Uterus (tissue), 4 donors: ENCODE measurements at places on chromosomes 4 and X. TPM values are rescaled to one million over a fixed set of nuclear protein-coding genes. Genes with fewer than 3 reads are reported as not detected.

Gene KCNIP4
- total RNA-seq = 11.1 TPM

Gene SAT1
- total RNA-seq = 358 TPM

Gene PAGE1
- not detected for total RNA-seq

- no peak for DNase-seq
Observed at GRCh38 chr4:168487282-168488035, 7.2 kb upstream of the DDX60L start.

Gene PPEF1
- under 0.01 TPM for total RNA-seq

Gene DMRTC1B
- 2.3 TPM for total RNA-seq

Gene PQBP1
- 63.5 TPM for total RNA-seq

- DNase-seq = no peak
Observed at GRCh38 chr4:2839060-2839459, 4.6 kb upstream of the ADD1 start.

DNA sequence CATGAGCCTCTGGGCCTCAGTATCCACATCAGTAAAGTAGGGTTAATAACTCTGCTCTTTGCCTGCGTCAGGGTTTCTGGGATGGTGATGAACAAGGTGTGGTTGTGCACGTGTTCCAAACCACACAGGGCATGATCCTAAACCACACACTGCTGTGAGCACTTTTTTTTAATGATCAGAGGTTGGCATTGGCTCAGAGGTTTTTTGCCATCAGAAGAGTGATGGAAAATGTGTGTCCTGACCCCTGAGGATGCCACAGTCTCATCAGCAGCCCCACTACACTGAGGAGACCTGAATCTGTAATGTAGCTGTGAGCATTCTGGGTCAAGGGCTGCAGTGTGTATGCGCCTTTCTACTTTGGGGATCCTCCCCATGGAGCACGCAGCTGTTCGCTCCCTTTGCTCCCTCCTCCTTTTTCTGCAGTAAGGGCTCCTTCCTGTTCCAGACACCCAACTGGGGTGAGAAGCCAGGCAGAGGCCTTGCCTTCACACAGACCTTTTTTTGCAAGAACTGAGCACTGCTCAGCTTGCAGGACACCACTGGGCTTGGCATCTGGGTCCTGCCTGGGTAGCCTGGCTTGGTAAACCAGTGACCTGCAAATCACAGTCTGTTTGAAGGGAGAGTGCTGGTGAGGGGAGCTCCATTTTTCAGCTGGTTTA lies 87.5 kb downstream of the MAMLD1 start:
- DNase-seq = no peak

GRCh38 chr4:7890635-7891393 lies 48.8 kb downstream of the AFAP1 start:
- no peak for DNase-seq

Gene SSX4
- not detected for total RNA-seq

Gene UGT2B15
- total RNA-seq = not detected

DNA sequence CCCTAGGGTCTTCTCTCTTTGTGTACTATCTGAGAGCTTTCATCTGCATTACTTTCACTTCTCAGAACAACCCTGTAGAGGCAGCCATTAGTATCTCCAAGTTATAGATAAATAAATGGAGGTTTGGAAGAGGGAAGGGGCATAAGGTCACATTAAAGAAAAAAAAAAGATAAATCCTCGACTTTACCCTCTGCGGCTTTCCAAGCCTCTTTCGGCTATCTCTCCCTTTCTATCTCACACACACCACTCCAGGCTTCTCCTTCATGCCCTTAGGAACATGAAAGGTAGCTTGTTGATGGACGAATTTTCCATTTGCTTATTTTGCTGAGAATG lies 660 bp upstream of the ARHGEF9 start:
- no peak for DNase-seq

DNA sequence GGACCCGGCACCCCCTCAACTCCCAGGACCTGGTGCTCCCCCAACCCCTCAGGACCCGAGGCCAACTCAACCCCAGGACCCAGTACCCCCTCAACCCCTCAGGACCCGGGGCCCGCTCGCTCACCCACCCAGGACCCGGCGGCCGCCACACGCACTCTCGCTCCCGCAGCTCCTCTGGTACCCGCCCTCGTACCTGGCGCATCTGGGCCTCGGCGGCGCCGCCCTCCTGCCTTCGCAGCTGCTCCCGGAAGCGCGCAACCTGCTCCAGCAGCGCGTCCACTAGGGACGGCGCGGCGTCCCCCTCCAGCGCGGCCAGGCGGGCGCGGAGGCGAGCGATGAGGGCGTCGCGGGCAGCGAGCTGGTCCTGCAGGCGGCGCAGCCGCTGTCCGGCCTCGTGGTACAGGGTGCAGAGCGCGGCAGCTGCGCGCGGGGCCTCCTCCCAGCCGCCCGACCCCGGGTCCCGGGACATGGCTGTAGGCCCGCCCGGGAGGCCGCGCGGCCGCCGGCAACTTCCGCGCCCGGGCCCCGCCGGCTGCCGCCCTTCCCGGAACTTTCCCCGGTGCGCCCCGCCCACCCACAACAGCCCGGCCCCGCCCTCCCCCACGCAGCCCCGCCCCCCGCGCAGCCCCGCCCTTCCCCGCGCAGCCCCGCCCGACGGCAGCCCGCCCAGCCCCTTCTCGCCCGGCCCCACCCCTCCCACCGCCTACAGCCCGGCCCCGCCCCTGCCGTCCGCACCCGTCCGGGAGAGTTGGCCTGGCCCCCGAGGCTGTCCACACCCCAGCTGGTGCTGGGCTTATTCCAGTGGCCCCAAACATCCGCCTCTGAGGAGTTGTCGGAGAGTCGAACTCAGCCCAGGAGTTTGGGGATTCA lies at the start of gene TNIP2:
TNIP2 (minus strand) TSS at position 516 of the 870 bp plus-strand sequence; CDS start at position 469, 47 bp downstream.
- peak; percentile 88 for DNase-seq

GRCh38 chrX:41737065-41737464 lies 13.1 kb downstream of the GPR82 start:
- DNase-seq = no peak

- DNase-seq = no peak
Observed at GRCh38 chrX:153446636-153446936, 730 bp upstream of the TREX2 start.

Gene EOLA1
- total RNA-seq = 23.6 TPM

Gene POLR2B
- 79.6 TPM for total RNA-seq

- DNase-seq = peak; percentile 8
Observed at GRCh38 chr4:7187691-7188090, 4.6 kb upstream of the SORCS2 start.

GRCh38 chrX:50814701-50815100 lies 707 bp upstream of the SHROOM4 start:
- DNase-seq = no peak

DNA sequence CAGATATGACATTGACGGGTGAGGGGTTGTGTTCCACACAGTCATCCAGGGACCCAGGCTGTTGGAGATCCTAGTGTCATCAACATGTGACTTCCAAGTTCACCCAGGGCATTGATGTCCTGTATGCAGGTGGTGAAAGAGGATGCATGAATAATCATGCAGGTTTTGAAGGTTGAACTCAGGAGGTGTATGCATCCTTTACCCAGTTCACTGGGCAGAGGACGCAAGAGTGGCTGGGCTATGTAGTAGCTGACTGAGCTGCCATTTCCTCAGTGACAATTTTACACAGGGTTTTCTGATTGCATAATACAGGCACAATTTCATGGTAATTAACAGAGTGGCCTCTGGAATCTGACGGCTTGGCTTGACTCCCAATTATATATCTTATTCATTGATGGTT lies 323.0 kb downstream of the HS3ST1 start:
- DNase-seq = no peak

Gene DGAT2L6
- total RNA-seq = not detected

GRCh38 chrX:121642415-121642814 lies 595.0 kb downstream of the GLUD2 start:
- no peak for DNase-seq

- no peak for DNase-seq
Observed at GRCh38 chrX:103488794-103489193, 30.5 kb downstream of the RAB40A start.

- DNase-seq = no peak
Observed at GRCh38 chrX:50536955-50537354, 66.3 kb upstream of the DGKK start.

GRCh38 chr4:95825546-95825945 lies 14.3 kb upstream of the PDHA2 start:
- no peak for DNase-seq

GRCh38 chr4:109649872-109650271 lies 53.4 kb downstream of the CASP6 start:
- DNase-seq = no peak

GRCh38 chr4:112517067-112517634 lies 1.2 kb upstream of the NEUROG2 start:
- no peak for DNase-seq

DNA sequence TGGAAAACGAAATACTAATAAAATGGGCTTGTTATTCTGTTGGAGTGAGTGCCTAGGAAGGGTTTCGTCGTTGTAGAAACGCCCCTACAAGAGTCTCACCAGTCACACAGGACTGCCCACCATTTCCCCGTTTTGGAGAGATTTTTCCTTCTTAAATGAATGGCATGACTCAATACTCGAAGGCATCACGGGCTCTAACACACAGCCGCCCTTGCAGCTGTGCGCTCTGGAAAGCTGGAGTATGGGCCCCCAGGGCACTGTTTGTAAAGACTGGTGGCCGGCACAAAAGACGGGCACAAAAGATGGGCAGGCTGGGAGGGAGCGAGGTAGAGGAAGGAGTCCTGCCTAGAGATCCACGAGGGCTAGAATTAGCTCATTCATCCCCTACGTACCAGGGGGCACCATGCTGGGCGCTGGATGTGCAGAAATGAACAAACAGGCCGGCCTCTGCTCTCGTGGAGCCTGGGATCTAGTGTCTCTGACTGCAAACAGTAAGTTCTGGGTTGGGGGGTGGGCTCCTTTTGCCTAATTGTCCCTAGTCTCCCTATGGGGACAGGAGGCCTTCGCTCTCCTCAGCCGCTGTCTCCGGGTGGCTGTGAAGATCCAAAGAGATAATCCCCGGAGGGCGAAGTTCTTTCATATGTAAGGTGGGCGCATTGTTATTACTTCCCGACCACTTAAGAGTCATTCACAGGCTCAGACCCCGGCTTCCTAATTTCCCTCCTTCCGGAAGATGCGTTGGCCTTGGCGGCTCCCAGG lies 1.0 kb upstream of the SFRP2 start:
- no peak for DNase-seq

Gene CT45A10
- total RNA-seq = not detected

DNA sequence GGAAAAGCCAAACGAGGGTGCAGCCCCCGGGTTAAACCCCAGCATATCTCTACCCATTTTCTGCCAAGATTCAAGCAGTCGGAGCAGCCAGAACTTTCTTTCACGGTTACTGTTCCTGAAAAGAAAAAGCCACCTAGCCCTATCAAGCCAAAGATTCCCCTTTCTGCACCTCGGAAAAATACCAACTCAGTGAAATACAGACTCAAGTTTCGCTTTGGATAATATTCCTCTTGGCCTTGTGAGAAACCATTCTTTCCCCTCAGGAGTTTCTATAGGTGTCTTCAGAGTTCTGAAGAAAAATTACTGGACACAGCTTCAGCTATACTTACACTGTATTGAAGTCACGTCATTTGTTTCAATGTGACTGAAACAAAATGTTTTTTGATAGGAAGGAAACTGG lies 20.0 kb downstream of the FGF5 start:
- no peak for DNase-seq

Gene ENOPH1
- total RNA-seq = 20.5 TPM

Gene PAGE2B
- total RNA-seq = not detected

- DNase-seq = no peak
Observed at GRCh38 chrX:118772051-118772450, 44.6 kb downstream of the IL13RA1 start.

Gene SSX2
- total RNA-seq = not detected

Gene POU4F2
- not detected for total RNA-seq

Gene UGT2B11
- total RNA-seq = not detected

DNA sequence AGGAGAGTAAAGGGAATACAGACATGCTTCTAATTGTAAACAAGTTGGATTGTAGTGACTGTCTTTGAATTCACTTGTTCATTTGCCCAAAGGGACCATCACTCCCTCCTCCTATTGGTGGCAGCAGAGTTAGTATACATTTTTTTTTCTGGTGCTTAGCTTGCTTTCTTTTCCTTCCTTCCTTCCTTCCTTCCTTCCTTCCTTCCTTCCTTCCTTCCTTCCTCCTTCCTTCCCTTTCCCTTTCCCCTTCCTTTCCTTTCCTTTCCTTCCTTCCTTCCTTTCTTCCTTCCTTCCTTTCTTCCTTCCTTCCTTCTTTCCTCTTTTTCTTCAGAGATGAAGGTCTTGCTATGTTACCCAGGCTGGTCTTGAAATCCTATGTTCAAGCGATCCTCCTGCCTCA lies 94.8 kb upstream of the ATP6AP2 start:
- DNase-seq = no peak

DNA sequence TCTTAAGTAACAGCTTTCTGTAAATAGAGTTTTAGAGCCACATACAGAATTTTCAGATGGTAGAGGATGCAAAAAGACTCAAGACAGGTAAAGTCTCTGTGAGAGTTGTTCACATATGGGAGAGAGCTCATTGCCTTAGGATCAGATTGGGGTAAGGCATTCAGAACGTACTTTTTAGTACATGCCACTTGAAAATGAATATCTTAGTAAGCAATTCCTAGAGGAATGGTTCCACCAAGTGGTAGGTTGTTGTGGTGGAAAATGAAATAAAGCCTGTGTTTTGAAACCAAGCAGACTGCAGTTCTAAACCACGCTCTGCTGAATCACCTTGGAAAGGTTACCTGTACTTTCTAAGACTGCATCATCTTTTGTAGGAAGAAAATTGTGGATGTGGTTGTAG lies 547.0 kb upstream of the LCORL start:
- DNase-seq = no peak

GRCh38 chr4:168569066-168569930 lies 72.4 kb downstream of the PALLD start:
- no peak for DNase-seq

- no peak for DNase-seq
Observed at GRCh38 chr4:18536428-18536827, 514.9 kb upstream of the LCORL start.

Gene ETNPPL
- not detected for total RNA-seq
